ENCODE measurements at places on chromosomes 2 and 18.

DNA sequence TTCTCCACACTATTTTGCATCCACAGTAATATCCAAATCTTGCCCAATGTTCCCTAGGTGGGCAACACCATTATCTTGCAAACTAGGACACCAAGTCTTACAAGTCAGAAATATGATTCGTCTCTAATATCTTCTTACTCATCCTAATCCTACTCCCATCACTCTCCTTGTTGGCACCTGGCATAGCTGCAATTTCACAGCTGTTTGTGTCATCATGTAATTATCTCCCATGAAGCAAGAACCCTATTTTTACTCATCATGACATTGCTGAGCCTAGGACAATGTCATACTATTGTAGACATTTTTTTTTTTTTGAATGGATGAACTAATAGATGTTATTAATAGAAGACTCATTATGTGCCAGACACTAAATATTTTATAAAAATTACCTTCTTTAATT is 91.3 kb upstream of the CCDC141 start:
- DNase-seq = no peak

DNA sequence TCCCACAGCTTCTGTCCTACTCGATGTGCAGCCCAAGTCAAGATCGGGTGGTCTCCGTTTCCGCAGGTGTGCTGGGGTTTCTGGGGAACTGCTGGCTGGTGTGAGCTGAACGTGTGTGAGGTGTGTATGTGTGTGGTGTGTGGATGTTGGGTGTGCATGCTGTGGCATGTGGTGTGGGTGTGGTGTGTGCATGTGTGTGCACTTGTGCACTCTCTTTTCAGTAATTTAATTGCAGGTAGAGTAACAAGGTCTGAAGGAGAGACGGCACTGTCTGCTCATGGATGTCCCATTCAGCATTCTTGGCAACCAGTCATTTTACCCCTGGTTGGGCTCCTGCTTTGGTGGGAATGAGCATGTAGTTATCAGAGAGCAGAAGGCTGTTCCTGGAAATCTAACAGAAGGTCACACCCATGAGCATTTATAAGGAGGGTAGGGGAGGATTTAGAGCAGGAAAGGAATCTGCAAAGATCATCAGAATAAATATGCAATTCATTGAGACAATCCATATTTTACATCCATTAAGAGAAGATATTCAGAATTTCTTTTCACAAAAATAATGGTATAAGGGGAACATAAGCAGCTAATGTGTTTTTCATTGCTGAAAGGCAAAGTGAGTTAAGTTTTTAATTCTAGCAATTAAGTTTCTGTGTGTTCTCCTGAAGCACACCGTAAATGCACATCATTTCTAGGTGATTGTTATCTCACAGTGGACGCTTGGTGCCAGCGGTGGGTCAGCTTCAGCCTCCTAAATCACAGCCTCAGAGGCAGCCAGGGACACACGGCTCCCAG is 60.7 kb downstream of the ADI1 start:
- DNase-seq = no peak

DNA sequence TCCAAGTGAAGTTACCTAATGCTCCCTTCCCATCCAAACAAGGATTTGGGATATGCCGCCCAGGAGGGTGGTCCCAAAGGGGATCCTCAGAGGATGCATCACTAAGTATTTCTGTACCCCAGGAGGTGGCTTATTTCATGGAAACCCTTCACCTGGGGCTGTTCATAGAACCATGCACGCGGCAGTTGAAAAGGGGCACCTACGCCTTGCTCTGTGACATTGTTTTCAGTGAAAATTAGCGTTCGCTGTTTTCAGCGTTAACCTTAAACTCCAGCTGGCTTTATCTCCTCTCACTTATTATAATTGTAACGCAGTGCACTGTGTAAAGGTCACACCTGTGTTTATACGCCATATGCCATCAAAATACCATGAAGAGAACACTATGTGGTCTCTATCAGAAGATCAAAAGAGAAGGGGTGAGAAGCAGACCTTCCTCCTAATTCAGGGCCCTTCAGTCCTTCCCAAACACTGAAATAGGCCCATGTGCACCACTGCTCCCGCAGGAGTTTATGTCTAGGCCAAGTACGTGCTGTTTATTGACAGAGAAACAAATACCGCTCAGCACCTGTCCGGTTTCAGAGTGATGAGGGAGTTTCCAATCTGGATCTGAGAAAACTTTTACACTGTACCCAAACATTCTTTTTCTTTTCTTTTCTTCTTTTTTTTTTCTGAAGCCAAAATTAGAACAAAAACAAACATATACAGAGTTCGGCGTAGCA is 162.1 kb downstream of the BCL2 start:
- DNase-seq = no peak

- DNase-seq = no peak
Measured at GRCh38 chr18:22503803-22504202, 86.1 kb upstream of the CTAGE1 start.

- no peak for DNase-seq
Measured at GRCh38 chr18:55340998-55341397, 247.0 kb downstream of the TCF4 start.

- DNase-seq = no peak
Measured at GRCh38 chr2:104857262-104858005, 3.5 kb downstream of the POU3F3 start.

GRCh38 chr2:237774811-237775553 is 23.6 kb upstream of the RBM44 start:
- DNase-seq = peak; percentile 17

DNA sequence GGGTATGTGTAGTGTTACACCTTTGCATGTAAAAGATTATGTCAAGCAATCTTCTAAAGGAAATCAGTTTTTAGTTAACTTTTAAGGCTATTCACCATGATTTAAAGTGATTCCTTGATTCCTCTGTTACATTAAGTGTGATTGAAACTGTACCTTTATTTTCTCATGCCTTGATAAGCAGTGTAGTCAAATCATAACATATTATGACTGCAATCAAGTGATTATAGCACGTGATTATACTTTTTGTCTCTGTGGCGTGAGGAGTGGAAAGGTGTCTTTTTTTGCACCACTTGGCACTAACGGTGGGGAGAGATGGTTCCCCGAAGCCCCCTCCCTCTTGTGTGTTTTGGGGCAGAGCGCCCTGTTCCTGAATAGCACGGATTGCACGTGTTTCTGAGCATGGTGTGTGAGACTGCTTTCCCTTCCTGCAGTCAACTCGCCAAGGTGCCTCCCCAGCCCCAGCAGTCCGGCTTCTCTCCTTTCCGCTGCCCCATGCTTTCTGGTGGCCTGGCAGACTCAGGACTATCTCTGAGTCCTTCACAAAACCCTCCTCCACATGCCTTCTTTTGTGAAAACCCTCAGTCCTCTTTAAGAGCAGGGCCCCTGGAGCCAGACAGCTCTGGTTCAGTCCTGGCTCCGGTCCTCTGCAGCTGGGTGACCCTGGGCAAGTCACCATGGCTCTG is 68.4 kb downstream of the AGAP1 start:
- no peak for DNase-seq

GRCh38 chr18:75915941-75916623 is 488.6 kb upstream of the SMIM21 start:
- peak; percentile 84 for DNase-seq

GRCh38 chr2:176614049-176614448 is 344.8 kb downstream of the MTX2 start:
- no peak for DNase-seq

- no peak for DNase-seq
Measured at GRCh38 chr18:63446266-63446665, 24.0 kb upstream of the VPS4B start.

GRCh38 chr2:192122946-192123345 is 71.8 kb downstream of the TMEFF2 start:
- no peak for DNase-seq

- DNase-seq = no peak
Measured at GRCh38 chr18:36850527-36851201, 21.7 kb downstream of the KIAA1328 start.

- DNase-seq = no peak
Measured at GRCh38 chr2:191634791-191635190, 43.1 kb upstream of the NABP1 start.

- no peak for DNase-seq
Measured at GRCh38 chr2:215573496-215573895, 137.6 kb upstream of the FN1 start.

GRCh38 chr2:88690591-88691338 is 708 bp upstream of the RPIA start:
- no peak for DNase-seq

- no peak for DNase-seq
Measured at GRCh38 chr2:6872394-6872793, 5.2 kb upstream of the RSAD2 start.

DNA sequence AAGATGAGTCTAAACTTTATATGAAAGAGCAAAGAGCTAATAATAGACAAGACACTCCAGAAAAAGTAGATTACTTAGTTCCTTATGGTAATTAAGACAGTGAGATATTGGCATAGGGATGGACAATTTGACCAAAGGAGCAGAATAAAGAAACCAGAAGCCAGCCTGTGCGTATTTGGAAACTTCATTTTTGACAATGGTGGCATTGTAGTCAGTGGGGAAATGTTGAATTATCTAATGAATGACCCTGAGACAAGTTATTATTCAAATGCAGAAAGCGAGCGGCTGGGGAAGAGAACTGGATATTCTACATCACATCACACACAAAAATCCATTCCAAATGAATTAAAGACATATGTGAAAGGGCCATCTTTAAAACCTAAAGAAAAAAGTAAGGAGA is 144.3 kb downstream of the DTNB start:
- no peak for DNase-seq

- no peak for DNase-seq
Measured at GRCh38 chr2:234601213-234601612, 104.3 kb upstream of the ARL4C start.

DNA sequence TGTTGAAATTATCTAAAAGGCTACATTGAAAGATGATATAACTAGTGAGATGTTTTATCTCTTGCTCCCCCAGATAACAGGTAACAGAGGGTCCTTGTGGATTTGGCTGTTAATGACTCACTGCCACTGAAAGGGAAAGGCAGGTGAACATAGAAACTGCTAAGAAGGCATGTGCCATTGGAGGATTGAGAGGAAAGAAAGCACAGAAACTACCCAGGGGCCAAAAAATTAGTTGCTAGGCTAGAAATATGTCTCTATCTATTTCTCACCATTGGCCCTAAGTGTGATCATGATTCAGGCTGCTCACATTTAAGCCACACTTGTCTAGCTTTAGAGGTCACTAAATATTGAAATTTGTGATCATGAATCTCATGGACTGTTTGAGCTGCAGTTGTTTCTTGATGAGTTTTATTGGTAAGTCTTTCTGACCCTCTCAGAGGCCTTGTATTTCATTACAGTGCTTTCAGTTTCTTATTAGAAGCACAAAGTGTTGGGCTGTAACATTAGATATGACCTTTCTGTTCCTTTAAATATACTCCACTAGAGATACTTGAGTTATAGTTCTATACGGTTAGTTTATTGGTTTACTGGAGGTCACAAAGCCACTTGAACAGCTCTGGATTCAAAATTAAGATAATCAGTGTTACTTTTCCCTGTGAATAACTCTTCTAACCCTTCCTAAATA is 26.2 kb downstream of the NAB1 start:
- no peak for DNase-seq

GRCh38 chr2:241855245-241855887 is 3.3 kb downstream of the PDCD1 start:
- no peak for DNase-seq

Measured in NCI-H1436 (cell line).